Effector memory CD4-positive, alpha-beta T cell (primary cell): ENCODE measurements at places on chromosomes 2 and 18.

- DNase-seq: peak; percentile 39
- H3K27me3 ChIP-seq: peaks cover 3% of the 10 kb centered on the region
- H3K27ac ChIP-seq: no peak overlapping the region
- H3K4me1 ChIP-seq: peaks cover 4% of the 10 kb centered on the region
Observed at GRCh38 chr2:64865073-64865830, 123.9 kb upstream of the SLC1A4 start.

DNA sequence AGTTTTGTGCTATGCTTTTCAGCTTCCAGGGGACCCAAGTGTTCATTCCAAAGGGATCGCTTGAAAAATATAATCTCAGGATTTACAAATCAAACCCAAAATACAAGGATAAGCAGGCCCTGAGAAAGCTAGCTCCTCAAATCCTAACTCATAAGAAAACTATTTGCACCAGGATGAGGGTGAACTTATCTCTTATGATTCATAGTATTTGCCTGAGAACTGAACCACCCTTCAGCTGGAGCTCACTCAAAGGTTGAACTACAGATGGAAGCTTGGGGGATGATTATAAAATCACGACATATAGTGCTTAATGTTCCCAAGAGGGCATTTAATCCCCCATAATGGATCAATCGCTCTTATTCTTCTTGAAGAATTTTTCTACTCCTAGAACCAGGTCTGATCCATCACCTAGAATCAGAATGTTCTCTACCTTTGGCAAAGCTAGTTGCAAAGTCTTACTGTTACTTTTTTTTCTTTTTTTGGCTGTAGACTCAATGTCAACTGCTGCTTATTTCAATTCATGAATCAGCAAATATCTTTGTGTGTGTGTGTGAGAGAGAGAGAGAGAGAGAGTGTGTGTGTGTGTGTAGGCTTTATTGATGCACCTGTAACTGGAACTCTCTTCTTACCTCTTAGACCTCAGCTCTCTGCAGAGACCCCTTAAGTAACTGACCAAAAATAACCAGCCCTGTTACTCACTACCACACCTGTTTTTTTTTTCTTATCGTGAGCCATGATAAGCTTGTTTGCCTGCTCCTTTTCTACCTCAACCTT lies 44.8 kb downstream of the ARL4C start:
- no peaks in the 10 kb centered on the region for H3K27me3 ChIP-seq
- peaks cover 42% of the 10 kb centered on the region for H3K4me1 ChIP-seq
- H3K27ac ChIP-seq: peak overlapping the region; percentile 79
- no peak for DNase-seq
- no peaks in the 10 kb centered on the region for H3K36me3 ChIP-seq

DNA sequence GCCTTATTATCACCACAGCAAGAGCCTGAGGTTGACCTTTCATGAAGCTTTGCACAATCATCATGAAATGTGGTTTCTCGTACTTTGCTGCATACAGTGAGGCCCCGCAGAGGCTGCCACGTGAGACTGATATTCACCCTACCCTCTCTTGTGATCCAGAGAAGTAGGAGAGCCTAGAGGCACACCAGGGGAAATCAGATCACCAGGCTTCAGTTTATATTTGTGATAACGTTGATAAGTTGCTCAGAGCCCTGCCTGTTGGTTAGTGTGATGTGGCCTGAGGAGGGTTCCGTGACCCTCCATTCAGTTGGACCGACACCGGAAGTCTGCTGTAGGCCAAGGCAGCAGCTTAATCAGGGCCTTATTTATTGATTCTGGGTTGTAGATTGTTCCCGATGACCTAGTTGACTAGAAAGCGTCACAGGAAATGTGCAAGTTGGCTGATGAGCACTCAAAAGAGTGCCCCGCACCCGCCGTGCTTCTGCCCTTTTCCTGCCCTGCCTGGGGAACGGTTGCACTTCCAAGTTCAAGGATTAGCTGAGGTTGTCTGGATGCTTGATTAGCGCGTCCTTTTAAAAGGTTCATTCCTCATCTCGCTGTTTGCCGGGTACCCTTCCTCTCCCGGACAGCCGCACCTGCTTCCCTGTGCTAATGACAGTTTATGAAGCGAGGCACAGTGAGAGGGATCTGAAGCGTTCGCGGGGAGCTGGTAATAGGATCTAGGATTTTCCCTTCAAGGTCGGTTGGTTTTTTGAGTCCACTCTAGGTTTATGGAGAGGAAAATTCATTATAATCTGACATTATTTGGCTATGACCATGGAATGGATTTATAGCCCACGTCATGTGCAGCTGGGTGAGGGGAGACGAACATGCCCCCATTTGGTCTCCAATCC lies 146.4 kb downstream of the SH3RF3 start:
- no peaks in the 10 kb centered on the region for H3K4me1 ChIP-seq
- no peaks in the 10 kb centered on the region for H3K36me3 ChIP-seq
- no peak for DNase-seq
- no peak overlapping the region for H3K27ac ChIP-seq

GRCh38 chr2:215489288-215489848 lies 53.5 kb upstream of the FN1 start:
- no peaks in the 10 kb centered on the region for H3K27me3 ChIP-seq
- no peaks in the 10 kb centered on the region for H3K4me1 ChIP-seq
- H3K27ac ChIP-seq: no peak overlapping the region
- DNase-seq: no peak

GRCh38 chr2:237603718-237604362 lies 13.3 kb upstream of the RAB17 start:
- peak overlapping the region; percentile 64 for H3K27ac ChIP-seq
- DNase-seq: peak; percentile 53
- no peaks in the 10 kb centered on the region for H3K36me3 ChIP-seq
- H3K4me1 ChIP-seq: peaks cover 21% of the 10 kb centered on the region

DNA sequence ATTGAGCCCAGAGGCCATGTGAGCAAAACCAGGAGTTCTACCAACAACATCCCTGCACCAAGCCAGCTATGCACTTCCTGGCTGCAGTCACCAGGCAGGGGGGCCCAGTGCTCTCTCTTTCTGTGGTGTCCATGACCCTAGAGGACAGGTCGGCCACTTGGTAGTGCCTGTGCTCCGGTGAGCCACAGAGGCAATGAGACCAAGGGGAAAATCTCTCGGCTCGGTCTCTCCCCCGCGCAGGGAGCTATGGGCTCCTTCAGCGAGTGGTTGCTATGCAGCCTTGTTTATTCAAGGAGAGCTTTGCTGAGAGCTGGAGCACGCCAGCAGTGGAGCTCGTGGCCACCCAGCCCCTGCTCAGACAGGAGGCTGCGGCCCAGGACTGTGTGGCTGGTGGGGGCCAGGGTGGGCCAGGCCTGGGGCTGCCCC lies at the start of gene TOGARAM2:
TSS of gene TOGARAM2 (plus strand) at position 283 of the 426 bp plus-strand sequence. CDS start 13,537 bp downstream, outside the sequence.
- H3K4me1 ChIP-seq: no peaks in the 10 kb centered on the region
- H3K27me3 ChIP-seq: no peaks in the 10 kb centered on the region
- H3K36me3 ChIP-seq: no peaks in the 10 kb centered on the region

DNA sequence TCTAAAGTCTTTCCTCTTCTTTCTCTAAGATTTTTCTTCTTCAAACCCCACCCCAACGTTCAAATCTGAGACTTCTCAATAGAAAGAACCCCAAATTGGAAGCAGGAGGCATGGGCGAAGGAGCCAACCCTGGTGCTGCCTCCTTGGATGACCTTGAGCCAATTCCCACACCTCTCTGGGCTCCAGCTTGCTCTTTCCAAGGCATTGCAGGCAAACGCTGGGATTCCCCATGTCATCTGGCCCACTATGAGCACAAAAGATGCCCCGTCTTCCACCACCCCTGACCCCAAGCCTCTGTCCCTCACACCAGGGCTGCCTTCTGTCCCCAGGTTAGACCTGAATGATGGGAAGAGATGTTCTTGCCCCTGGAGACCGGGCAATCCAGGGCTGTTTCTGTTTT lies 57.0 kb downstream of the TTC32 start:
- no peaks in the 10 kb centered on the region for H3K36me3 ChIP-seq
- H3K27ac ChIP-seq: no peak overlapping the region
- no peaks in the 10 kb centered on the region for H3K4me1 ChIP-seq
- H3K4me3 ChIP-seq: no peak overlapping the region
- no peaks in the 10 kb centered on the region for H3K27me3 ChIP-seq

- no peak for DNase-seq
- H3K4me3 ChIP-seq: no peak overlapping the region
- no peaks in the 10 kb centered on the region for H3K4me1 ChIP-seq
- H3K27me3 ChIP-seq: no peaks in the 10 kb centered on the region
Observed at GRCh38 chr2:221337957-221338685, 234.0 kb downstream of the EPHA4 start.

DNA sequence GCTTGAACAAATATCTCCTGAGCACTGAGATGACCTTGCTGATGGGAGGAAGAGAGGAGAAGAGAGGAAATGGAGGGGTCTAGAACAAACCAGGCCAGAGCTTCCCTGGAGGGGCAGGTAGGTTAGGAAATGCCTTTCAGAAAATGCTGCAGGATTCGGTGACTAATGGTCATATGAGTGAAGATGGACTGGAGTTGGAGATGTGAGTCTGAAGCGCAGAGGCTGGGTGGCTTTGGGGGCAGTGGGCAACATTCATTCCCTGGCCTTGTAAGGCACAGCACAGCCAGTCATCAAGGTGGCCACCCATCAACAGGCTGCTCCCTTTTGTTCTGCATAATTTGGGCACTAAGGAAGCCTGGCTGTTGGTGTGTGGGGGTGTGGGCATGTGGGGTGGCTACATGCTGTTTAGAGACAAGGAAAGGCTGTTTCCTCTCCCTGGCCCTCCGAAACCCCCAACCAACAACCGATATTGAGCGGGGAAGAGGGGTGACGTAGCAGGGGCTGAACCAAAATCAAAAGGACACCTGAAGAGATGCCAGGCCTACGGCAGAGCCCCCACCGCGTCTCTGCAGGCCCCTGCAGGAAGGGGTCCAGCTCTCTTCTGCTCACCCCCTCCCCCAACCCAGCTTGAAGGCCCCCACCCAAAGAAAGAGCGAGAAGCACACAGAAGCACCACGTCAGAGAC lies 1.5 kb downstream of the SLC30A3 start:
- H3K27me3 ChIP-seq: peaks cover 41% of the 10 kb centered on the region
- H3K27ac ChIP-seq: no peak overlapping the region
- no peak for DNase-seq
- peaks cover 35% of the 10 kb centered on the region for H3K4me1 ChIP-seq
- H3K4me3 ChIP-seq: peak overlapping the region; percentile 66

- H3K27me3 ChIP-seq: no peaks in the 10 kb centered on the region
- H3K36me3 ChIP-seq: no peaks in the 10 kb centered on the region
- no peak overlapping the region for H3K27ac ChIP-seq
- H3K4me3 ChIP-seq: no peak overlapping the region
Observed at GRCh38 chr18:57909620-57910019, 106.5 kb upstream of the ATP8B1 start.

DNA sequence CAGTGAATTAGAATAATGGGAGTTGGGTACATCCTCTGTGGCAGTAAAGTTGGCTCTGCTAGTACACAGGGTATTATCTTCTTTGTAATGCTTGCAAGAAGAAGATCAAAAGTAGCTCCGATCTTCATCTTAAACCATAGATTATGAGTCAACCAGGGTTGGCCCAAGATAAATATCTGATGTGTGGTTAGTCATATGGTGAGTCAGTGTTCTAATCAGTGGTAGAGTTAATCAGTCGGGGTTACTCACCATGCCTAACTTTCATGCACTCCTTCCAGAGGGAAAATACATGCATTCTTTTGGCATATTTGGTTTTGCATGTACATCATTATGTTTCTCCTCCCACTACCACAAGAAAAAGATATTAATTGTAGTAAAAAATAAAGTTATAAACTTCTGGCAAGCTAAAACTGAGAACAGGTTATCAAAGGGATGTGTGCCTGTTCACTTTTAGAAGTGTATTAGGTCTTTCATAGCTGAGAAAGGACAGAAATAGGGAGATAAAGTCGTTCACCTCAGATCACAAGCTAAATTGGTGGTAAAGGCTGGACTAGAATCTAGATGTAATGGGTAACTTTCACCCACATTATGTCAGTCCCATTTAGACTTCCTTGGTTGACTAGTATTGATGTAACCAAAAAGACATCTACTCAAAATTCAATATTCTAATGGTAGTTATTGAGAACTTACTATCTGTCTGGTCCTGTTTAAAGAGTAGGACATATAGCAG lies 684.4 kb downstream of the IRS1 start:
- H3K4me3 ChIP-seq: no peak overlapping the region
- no peaks in the 10 kb centered on the region for H3K27me3 ChIP-seq
- H3K27ac ChIP-seq: no peak overlapping the region

GRCh38 chr2:136308611-136309010 lies 190.7 kb upstream of the CXCR4 start:
- no peaks in the 10 kb centered on the region for H3K36me3 ChIP-seq
- peaks cover 2% of the 10 kb centered on the region for H3K4me1 ChIP-seq
- no peak overlapping the region for H3K4me3 ChIP-seq
- DNase-seq: no peak

DNA sequence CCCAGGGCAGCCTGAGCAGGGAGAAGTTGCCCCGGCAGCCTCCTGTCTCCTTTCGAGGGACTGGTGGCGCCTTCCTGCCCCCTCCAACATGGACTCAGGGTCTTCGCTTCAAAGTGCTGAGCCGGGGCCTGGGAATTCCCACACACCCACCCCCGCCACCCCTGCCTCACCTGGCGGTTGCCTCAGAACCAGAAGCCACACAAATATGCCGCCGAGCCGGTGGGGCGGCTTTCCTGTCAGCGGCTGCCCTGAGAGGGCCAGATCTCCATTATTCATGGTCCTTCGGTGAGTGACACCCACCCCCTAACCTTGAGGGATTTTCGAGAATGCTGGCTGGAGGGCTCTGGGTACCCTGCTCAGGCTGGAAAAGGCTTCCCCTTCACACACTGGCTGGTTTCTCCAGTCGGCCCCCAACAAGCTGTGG lies 71.7 kb downstream of the SMAD7 start:
- no peak overlapping the region for H3K4me3 ChIP-seq
- no peak overlapping the region for H3K27ac ChIP-seq
- H3K4me1 ChIP-seq: no peaks in the 10 kb centered on the region
- no peaks in the 10 kb centered on the region for H3K27me3 ChIP-seq
- H3K36me3 ChIP-seq: no peaks in the 10 kb centered on the region

GRCh38 chr2:219570194-219570923 lies 980 bp downstream of the OBSL1 start:
- H3K27ac ChIP-seq: no peak overlapping the region
- H3K36me3 ChIP-seq: no peaks in the 10 kb centered on the region
- no peaks in the 10 kb centered on the region for H3K4me1 ChIP-seq
- peaks cover 31% of the 10 kb centered on the region for H3K27me3 ChIP-seq
- no peak for DNase-seq

DNA sequence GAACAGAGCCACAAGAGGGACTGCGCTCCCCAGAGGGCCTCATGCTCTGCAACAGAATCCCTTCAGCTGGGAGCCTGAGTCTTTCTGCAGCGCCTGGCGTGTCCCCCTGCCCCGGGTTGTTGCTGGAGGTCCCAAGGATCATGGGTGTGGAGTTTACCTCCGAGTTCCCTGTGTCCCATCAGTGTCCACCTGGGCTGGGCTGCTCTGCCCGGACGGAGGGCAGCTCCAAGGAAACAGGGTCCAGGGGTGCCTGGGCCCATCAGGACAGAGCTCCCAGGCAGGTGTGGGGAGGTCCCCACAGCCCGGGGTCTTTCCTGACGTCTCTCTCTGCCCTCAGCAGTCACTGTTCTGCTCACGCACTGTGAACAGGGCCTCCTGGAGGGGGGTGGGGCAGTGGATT lies 63.5 kb downstream of the EMILIN2 start:
- no peak overlapping the region for H3K27ac ChIP-seq
- no peak for DNase-seq
- H3K27me3 ChIP-seq: no peaks in the 10 kb centered on the region
- peaks cover 14% of the 10 kb centered on the region for H3K4me1 ChIP-seq
